ENCODE measurements at places on chromosomes 1 and 21.
A peak's percentile ranks its signal among the peaks of the same experiment; 100 is the strongest.

DNA sequence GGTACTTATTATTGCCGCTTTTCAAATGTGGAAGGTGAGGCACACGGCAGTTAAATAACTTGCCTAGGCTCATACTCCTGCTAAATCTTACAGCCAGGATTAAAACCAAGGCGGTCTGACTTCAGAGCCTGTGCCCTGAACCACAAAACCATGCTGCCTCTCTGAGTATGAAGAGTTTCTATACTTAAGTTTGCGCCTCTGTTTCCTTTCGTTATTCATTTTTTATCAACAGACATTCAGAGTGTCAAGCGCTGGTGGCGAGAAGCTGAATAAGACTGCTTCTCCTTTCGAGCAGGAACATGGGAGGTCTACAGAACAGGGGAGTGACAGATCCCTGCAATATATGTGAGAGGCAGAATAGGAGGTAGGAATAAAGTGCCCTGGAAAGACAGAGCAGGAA, 96.0 kb upstream of the DUSP10 start:
- peak; percentile 25 for DNase-seq

DNA sequence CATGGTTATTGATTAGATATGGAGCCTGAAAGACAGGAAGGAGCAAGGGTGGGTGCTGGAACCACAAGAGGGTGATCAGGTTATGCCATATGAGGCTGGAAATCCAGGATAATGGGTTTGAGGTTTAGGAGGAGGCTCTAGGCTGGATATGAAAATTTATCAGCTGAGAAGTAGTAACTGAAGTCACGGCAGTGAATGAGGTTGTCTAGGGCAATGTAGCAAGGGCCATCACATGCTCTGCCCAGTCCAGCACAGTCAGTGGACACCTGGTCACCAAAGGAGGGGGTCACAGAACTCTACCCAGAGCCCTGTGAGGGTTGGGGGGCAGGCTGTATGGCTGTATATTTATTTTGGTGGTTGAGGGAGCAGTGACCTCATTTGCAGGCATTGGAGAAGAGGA, 10.5 kb upstream of the TMEM61 start:
- no peak for DNase-seq

- DNase-seq: no peak
Observed at GRCh38 chr1:203990118-203990517, 82.8 kb upstream of the SOX13 start.

DNA sequence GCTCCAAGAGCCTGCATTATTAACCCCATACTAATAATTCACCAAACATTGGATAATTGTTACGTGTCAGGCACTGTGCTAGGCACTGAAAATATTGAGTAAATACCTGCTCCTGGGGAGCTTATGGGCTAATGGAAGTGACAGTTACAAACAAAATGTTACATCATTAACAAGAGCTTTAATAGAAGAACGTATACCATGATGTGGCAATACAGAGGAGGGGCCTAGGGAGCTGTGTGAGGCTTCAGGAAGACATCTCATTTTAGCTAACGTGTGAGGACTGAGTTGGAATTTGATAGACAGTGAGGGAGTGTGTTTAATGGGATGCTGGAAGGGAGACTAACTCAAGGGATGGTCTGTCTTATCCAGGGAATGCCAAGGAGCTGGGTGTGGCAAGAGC, 16.5 kb upstream of the TSPAN2 start:
- DNase-seq: no peak

GRCh38 chr1:213125643-213126042, 74.6 kb downstream of the RPS6KC1 start:
- no peak for DNase-seq

GRCh38 chr1:32742199-32742947, 39.8 kb upstream of the SYNC start:
- DNase-seq: no peak

GRCh38 chr1:30738040-30738714, 14.8 kb upstream of the MATN1 start:
- DNase-seq: no peak

- peak; percentile 29 for DNase-seq
Observed at GRCh38 chr1:223363856-223364684, at the start of gene SUSD4. Gene SUSD4 (minus strand): TSS chr1:223364176. CDS start chr1:223363425, 751 bp downstream.

- DNase-seq: peak; percentile 78
Observed at GRCh38 chr1:153567621-153568366, 2.1 kb upstream of the S100A2 start.
